ENCODE measurements at places on chromosomes 6 and 20.

DNA sequence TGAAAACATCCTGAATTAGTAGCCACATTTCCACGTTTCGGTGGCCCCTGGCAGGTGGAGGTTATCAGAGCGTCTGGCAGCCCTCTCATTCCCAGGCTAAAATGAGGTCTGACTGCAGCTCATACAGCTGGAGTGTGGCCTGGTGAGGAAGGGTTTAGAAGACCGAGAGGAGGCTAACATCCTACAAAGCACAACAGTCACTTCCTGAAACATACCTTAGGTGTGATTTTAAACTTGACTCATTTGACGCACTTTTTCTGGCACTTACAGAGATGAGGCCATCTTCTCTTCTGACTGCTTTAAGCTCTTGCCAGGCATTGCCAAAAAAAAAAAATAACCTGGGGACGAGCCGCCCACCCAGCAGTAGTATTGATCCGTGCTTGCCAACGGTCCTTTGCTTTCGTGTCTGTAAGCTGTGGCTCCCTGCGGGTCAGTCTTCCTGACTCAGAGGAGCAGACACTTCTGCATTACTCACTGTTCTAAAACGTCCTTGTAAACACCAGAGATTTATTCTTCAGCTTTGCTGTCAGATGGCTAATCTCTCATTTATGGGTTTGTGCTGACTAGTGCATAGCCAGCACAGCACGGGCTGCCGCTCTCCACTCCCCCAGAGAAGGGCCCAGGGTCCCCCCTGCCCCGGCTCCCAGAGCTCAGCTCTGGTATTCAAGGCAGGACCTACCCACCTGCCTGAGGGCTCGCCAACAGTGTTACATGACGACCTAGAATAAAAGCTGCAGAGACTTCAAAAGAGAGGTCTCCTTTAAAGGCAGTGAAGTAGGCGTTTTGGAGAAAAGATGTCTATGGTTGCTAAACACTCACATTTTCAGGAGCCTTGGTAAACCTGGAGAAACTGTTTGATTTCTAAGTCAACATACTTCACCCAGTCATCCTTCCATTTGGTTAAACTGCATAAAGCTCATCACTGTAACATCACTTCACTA lies 78.5 kb upstream of the FRMD1 start:
- peak; percentile 63 for DNase-seq

DNA sequence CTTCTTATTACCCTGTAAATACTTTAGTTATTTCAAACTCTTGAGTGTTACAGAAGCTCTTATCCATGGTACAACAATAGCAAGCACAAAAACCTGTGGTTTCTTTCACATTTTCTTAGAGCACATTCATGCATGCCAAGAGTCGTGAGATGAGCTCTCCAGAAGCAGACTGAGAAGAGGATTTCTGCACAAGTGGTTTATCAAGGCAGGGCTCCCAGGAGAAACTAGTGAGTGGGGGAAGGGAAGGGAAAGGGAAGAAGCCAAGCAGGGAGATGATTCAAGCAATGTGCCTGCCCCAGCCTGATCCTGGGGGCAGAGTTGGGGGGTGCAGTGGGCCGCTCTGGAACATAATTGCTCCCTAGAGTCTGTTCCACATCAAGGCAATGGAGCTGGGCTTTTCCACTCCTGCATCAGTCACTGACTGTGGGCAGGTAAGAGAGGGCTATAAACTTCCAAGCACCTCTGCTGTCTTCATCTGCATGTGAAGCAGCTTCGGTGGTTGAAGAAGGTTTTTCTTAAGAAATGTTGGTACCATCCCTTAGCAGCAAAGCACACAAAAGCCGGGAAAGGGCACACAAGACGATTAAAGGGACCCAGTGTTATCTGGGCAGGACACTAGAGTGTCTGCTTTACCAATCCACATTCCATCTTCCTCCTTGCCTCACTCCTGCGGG lies 152.1 kb downstream of the PLCB4 start:
- DNase-seq, result peak; percentile 43

GRCh38 chr6:156033598-156033997 lies 578.0 kb upstream of the NOX3 start:
- no peak for DNase-seq

GRCh38 chr6:136859430-136859829 lies 37.0 kb downstream of the PEX7 start:
- no peak for DNase-seq

DNA sequence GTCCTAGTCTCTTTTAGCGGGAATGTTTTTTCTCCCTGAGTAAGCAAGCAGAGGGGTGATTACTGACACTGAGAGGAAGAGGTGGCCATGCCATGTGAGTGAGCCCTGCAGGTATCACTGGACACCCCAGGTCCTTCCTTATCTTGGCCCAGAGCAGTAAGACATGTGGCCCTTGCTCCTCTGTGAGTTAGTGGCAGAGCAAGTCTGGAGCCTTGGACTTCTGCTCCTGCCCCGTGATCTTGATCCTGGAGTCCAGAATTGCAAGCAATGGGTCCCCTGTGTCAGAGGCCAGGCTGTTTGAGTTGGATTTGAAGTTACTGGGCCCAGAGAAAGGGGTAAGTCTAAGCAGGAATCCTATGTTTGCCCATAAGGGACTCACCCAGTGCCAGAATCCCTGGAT lies 92.1 kb upstream of the EMILIN3 start:
- DNase-seq, result no peak

DNA sequence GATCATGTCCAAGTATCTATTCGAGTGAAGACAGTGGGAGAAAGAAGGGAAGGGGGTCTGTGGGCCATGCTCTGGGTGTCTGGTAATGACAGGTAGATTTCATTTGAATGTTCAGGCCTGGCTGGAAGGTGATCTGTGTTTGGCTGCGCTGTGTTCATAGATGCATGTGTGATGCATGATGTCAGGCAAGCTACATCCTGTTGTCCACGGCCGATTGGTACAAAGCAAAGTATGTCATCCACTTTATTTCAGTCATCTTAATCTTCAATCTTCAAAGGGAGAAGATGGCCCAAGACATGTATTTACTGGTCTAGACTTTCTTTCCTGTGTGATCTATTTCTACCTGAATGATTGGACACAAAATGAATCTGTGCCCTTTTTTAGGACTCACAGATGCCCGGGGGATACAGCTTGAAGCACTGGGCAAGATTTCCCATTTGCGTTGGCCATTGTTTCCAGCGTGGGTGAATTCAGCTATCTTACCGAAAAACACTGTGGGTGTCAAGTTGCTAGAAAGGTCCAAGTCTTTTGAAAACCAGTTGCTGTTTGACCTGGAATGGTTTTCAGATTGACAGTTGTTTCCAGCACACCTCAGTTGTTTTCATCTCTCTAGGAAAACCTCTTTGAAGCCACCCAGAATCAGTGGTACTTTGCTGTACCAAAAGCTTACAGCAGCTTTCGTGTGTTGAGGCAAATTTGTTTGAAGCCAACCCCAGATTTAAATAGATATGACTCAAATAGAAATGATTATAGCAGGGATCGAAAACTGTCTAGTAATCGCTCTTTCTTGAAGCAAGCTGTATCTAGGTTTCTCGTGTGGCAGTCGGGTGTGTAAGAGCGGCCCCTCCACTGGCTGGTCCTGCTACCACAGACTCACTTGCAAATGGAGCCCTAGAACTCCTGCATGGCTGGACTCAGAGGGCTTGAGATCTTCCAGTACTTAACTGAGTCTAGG lies 27.2 kb downstream of the DUSP22 start:
- DNase-seq, result no peak

GRCh38 chr20:20255099-20255498 lies 112.8 kb upstream of the INSM1 start:
- no peak for DNase-seq

GRCh38 chr6:30378290-30378937 lies 33.5 kb downstream of the RPP21 start:
- DNase-seq, result peak; percentile 41

GRCh38 chr6:83974409-83975050 lies 59.0 kb upstream of the MRAP2 start:
- no peak for DNase-seq

DNA sequence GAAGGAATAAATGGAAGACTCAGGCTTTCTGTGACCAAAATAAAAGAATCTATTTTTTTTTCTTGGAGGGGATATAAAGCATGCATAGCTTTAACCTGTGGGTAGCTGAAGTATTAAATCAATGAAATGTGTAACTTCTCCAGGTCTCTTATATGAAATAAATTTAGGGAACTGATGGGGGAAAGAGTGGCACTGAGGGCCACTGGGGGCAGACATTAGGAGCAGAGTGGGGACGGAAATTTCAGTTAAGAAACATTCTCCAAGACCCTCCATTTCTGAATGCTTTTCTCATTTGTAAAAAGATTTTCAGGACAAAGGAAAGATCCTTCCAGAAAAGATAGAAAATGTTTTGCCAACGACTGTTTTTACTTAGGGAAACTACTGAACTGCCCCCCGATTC lies 131.0 kb downstream of the GPX5 start:
- DNase-seq, result no peak

DNA sequence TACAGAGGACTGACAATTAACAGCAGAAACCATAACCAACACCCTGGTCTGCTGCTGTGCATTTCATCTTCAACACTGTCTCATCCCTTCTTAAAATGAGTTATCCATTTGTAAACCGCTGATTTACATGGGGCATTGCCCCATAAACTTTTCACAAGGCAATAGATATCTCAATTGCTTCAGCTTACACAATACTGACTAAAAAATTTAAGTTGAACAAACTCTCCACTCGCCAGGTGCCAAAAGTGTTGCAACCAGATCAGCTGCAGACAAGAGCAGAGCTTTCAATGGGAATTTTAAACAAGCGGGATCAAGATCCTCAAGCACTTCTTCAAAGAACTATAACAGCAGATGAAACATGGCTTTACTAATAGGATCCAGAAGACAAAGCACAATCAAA lies 183.0 kb downstream of the TASP1 start:
- no peak for DNase-seq

- no peak for DNase-seq
These were observed 546 bp upstream of the KLHL32 start for GRCh38 chr6:96923871-96924493.

DNA sequence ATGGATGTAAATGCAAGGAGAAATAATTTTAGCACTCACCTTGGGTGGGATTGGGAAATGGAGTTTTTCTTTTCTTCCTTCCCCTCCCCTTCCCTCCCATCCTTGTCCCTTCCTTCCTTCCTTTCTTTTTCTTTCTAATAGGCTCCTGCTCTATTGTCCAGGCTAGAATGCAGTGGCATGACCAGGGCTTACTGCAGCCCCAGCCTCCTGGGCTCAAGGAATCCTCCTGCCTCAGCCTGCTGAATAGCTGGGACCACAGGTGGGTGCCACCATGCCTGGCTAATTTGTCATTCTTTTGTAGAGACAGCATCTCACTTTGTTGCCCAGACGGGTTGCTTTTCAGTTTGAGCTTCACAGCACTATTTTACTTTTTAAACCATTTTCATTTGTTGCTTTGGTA lies 21.5 kb upstream of the ATRN start:
- no peak for DNase-seq
